ENCODE measurements at places on chromosomes 16 and 17.

GRCh38 chr17:67470163-67470562 lies 93.1 kb downstream of the PITPNC1 start:
- no peak for DNase-seq

DNA sequence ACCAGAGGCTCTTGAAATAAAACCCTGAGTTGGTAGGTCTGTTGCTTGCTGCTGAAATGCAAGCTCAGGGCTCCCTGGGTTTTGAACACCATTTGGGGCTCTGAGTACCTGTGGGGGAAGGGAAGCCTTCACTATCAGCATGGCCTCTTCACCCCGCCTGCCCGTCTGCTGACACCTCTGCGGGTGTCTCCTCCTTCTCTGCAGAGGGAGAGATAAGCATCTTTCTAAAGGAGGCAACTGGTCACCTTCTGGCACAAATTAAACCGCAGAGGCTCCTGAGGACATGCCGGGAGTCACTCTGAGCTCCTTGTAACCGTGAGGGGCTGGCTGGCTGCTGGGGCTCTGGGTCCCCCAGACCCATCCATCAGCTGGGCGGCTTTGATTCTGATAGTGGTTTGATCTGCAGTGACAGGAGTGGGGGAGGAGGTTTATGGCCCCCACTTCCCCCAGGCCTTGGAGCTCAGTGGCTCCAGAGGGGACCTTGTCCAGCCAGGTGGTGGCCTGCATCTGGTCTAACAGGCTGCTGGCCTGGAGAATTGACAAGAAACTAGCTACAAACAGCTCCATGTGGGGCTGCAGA lies 123.5 kb downstream of the IRF8 start:
- DNase-seq: no peak

GRCh38 chr17:8797621-8798175 lies 1.5 kb downstream of the MFSD6L start:
- DNase-seq: no peak

- no peak for DNase-seq
These were observed 56.8 kb upstream of the ZNF423 start for GRCh38 chr16:49912721-49913120.

DNA sequence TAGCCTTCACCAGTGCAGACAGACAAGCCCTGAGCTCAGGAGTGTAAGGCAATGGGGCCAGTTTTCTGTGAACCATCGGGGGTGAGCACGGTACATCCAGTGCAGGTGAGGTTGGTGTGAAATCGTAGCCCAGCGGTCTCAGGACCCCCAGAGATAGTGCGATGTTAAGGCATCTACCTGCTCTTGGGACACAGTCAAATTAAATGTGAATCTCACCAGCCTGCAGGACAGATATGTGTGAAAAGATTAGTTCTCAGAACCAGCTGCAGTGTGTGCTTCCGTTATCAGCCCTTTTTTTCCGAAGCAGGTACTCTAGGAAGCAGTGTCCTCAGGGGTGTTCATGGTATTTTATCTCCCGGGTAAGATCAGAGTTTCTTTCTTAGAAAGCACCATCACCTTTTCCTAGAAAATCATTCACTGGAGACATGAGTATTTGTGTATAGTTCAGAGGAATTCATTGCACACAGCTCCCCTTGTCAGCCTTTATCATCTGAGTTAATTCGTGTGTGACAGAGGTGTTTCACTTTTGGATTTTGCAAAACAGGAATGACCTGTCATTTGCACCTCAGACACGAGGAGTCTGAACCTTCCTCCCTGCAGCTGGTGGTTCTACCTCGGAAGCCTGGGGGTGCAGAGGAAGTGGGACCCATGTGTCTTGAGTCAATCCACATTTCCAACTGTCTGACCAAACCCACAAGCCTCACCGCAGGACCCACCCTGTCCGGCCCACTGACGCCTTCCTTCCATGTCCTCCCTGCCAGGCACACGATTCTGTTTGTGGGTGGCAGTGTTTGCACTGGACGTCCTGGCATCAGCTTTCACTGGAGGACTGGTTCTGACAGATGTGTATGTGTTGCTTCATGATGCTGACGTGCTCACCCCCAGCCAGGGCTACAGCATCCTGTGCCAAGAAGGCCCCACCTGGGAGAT lies 107.8 kb downstream of the CLEC16A start:
- DNase-seq: peak; percentile 30

DNA sequence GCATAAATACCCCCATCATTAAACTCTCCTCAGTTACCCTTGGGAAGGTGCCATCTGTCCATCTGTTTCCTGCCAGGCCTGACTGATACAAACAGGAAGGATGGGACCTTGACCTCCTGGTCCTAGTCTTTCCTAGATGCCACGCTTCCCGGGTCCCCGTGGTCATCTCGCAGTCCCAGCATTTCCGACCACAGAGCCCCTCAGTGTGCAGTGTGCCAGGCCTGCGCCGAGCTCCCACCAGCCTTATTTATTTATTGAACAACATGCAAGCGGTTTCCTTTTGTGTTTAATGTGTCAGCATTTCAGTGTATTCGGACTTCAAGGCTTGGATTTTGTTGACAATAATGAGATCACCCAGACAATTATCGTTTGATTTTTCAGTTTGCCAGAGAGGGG lies 45.6 kb upstream of the NKD1 start:
- no peak for DNase-seq

GRCh38 chr17:39517224-39517623 lies 55.9 kb downstream of the CDK12 start:
- DNase-seq: no peak

GRCh38 chr17:28030386-28030785 lies 12.1 kb upstream of the NLK start:
- no peak for DNase-seq

- DNase-seq: peak; percentile 78
These were observed 3.9 kb downstream of the RSAD1 start for GRCh38 chr17:50482516-50482915.

- no peak for DNase-seq
These were observed 3.8 kb downstream of the NUDT16L1 start for GRCh38 chr16:4696905-4697847.

GRCh38 chr16:85153656-85154091 lies 41.4 kb upstream of the CIBAR2 start:
- DNase-seq: no peak

GRCh38 chr17:1612400-1612799 lies 16.2 kb downstream of the SLC43A2 start:
- DNase-seq: no peak

- no peak for DNase-seq
These were observed 28.4 kb downstream of the AXIN1 start for GRCh38 chr16:324201-324450.

DNA sequence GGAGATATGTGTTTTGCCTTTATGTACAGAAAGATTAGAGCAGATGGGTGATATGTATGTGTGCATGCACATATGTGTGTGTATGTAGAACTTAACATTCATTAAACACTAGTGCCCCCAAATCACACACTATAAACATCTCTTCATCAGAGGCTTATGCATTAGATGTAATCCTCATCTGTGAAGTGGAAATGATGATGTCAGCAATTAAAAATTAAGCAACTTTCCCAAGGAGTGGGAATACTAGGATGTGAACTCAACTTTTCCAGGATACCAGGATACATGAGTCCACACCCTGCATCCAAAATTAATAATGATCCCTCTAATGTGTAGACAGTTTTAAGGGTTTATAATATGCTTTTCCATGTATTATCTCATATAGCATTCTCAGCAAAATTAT lies 127.7 kb upstream of the ADAMTS18 start:
- no peak for DNase-seq

GRCh38 chr17:72296456-72296855 lies 175.6 kb downstream of the SOX9 start:
- no peak for DNase-seq

DNA sequence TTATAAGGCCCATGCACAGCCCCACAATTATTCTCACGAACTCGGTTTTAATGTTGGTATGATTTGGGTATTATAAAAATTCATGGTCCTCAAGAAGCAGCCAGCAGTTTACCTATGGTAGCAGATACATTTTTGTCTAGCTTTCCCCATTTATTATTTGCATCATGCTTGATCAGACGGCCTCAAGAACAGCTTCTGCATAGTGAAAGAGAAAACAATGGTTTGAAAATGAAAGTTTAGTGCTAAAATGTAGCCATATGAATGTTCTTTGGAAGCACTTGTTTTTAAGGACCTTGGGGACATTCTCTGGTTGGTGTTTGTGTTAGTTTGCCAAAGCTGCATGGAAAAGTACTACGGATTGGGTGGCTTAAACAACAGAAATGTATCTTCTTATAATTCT lies 72.4 kb upstream of the CPHXL start:
- DNase-seq: no peak

DNA sequence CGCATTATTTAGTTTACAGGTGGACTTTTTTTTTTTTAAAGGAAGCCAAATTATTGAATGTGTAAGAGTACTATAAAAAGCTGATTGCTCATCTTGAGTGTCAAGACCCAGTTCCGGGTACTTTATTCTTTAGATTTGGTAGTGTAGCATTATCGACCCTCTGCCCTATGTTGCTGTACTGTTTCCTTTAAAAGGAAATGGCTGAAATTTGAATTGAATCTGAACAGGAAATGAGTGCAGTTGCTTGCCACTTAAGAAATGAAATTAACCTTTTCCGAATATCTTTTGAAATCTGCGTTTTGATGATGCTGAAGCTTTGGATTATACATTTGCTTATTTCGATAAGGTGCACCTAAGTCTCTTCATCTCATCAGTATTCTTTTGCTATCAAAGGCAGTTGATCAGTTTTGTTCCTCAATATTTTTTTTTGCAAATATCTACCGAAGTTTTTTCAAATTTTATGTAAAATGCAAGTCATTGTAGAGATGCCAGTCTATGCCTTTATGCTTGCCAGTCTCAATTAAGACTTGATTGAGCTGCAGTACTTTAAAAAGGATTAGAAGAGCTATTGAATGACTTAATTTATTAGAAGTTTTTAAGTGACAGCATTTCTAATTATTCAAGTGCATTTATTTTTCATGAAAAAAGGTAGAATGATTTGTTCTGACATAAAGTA lies 1.8 kb downstream of the GGNBP2 start:
- DNase-seq: no peak

DNA sequence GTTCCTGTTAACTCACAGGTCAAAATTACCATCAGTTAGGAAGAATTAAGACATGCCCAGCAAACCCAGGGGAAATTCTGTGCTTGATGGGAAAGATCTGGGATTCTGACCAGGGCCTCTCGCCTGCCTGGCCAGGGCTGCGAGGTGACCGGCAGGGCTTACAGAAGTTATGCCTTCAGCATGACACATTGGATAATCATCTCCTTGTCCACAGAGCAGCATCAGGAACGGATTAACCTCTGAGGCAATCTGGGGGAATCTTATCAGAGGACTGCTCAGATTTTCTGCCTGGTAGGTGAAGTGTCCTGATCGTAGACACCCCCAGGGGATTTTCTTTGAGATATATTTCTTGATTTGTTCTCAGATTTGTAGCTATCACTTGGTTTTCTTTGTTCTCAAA lies 172.5 kb downstream of the HS3ST3A1 start:
- no peak for DNase-seq

Measured in CD4-positive, alpha-beta T cell treated with Interleukin-1 beta for 1 hour (primary cell).